Left lung (tissue), 14 donors: ENCODE measurements at places on chromosomes 2 and 18. TPM values are rescaled to one million over a fixed set of nuclear protein-coding genes. Genes with fewer than 3 reads are reported as not detected.

CEBPZOS gene
- 38.8 TPM for total RNA-seq

MERTK gene
- total RNA-seq: 21.5 TPM

ASB18 gene
- total RNA-seq: not detected

SCYGR4 gene
- not detected for total RNA-seq

ACADL gene
- 32.9 TPM for total RNA-seq

CCDC102B gene
- 78.3 TPM for total RNA-seq

TCF23 gene
- 0.50 TPM for total RNA-seq

COL6A3 gene
- total RNA-seq: 598 TPM
